Stimulated activated CD8-positive, alpha-beta memory T cell treated with anti-CD3 and anti-CD28 coated beads, Interleukin-4, amount 100 ng/mL, for 1 hour (primary cell): ENCODE measurements at places on chromosomes 2 and 18.

- DNase-seq = no peak
These were observed 64.2 kb downstream of the KIF5C start for GRCh38 chr2:148939271-148939670.

- no peak for DNase-seq
These were observed 465 bp downstream of the SEPTIN10 start for GRCh38 chr2:109613081-109613921.

- DNase-seq = no peak
These were observed 93.8 kb upstream of the LDAH start for GRCh38 chr2:20916604-20917286.

DNA sequence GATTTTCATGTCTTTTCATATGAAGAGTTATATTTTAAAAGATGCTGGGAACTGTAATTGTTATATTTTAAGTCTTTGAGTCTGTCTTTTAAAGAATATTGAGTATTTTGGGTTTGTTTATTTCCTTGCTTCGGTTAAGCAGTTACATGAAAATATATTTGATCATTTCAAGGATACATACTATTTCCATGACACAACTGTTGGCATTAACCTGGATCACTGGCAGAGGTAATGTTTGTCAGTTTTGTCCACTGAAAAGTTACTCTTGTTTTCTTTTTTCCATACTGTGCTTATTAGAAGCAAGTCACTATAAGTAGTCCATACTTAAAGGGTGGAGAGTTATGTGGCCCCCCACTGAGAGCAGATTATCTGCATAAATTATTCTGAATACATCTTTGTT lies 1142.0 kb upstream of the TMEFF2 start:
- DNase-seq = no peak

GRCh38 chr18:28439870-28440269 lies 262.9 kb upstream of the CDH2 start:
- DNase-seq = no peak
